ENCODE measurements at places on chromosomes 13 and 19.

DNA sequence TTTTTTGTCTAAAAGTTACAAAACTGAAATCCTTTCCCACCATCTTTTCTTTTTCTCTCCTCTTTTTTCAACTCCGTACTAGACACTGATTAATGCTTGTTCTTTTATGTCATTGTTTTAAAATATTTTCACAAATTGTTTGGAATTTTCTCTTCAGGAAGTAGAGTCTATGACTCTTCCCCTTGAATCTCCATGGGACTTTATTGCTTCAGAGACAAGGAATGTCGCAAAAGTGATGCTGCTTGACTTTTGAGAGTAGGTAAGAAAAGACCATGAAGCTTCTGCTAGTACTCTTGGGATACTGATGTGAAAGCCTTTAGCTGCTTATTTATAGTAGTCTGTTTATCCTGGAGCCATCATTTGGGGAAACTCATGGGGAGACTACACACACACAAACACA is 260.1 kb upstream of the SLC10A2 start:
- no peak for DNase-seq

DNA sequence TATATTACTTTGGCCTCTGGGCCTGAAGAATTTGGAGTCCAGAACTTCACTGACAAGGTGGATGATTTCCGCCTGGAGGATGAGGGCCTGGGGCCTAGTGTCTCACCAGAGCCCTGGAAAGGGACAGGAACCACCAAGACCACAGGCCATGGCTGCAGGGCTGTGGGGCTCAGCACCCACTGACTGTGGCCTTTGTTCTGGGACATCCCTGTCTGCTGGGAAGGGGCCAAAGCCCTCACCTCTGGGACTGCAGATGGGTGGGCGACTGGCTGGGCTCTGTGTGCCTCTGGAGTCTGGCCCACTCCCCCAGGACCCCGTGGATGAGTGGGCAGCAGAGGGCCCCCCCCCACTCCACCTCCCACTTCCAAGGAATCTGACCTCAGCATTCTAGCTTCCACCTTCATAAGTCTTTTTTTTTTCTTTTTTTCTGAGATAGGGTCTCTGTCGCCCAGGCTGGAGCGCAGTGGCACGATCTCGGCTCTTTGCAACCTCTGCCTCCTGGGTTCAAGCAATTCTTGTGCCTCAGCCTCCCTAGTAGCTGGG is 20.3 kb downstream of the CHST8 start:
- no peak for DNase-seq

GRCh38 chr19:33558856-33559255 is 37.3 kb upstream of the PEPD start:
- DNase-seq: no peak

GRCh38 chr19:5045956-5046338 is 77.0 kb downstream of the KDM4B start:
- DNase-seq: no peak

DNA sequence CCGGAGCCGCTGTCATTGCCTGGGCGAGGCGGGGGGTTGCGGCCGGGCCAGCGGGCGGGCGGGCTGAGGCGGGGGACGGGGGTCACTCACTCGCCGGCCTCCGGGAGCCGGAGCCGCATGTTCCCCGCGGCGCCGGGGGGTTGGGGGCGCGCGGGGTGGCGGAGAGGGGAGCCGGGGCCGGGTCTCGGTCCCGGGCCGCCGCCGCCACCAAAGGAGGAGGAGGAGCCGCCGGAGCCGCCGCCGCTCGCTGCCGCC is 149 bp downstream of the MED26 start:
- no peak for DNase-seq
